KBM-7 (cell line): ENCODE measurements at places on chromosomes 12 and 14.

GRCh38 chr12:1080520-1081223 lies 89.6 kb downstream of the ERC1 start:
- DNase-seq: no peak

DNA sequence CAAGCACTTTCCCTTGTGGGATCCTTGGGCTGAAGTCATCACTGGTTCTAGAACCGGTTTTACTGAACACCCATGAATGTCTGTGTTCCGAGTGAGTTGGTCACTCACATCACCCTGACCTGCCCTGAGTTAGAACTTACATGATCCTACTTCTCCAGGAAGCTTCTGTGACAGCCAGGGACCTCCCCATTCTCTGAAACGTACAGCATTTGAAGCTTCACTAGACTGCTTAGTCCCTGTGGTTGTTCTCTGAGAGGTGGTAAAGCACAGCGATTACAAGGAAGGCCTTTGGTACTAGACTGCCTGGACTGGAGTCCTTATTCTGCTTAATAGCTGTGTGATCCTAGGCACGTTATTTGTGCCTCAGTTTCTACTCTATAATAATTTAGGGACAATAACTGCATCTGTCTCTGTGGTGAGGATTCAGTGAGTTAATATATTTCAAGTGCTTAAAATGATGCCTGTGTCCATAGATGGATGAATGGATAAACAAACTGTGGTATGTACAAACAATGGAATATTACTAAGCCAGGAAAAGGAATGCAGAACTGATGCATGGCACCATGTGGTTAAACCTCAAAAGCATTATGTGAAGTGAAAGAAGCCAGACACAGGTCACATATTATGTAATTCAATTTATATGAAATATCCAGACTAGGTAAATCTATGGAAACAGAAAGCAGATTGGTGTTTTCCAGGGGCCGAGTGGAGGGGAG lies 54.7 kb upstream of the DDX11 start:
- no peak for DNase-seq

- DNase-seq: no peak
Observed at GRCh38 chr12:114123108-114123507, 157.0 kb upstream of the RBM19 start.

DNA sequence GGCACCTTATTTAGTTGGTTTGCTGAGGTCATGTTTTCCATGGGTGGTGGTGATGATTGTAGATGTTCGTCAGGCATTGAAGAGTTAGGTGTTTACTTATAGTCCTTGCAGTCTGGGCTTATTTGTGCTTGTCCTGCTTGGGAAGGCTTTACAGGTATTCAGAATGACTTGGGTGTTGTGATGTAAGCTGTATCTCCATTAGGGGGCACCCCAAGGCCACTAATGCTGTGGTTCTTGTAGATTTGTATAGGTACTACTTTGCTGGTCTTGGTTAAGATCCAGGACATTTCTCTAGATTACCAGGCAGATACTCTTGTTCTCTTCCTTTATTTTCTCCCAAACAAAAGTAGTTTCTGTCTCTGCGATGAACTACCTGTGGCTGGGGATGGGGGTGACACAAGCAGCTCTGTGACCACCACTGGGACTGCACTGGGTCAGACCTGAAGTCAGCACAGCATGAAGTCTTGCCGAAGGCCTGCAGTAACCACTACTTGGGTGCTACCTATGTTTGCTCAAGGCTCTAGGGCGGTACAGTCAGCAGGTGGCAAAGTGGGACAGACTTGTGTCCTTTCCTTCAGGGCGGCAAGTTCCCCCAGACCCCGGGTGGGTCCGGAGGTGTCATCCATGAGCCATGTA lies 35.8 kb upstream of the FBXO33 start:
- peak; percentile 52 for DNase-seq

- DNase-seq: no peak
Observed at GRCh38 chr14:81390696-81391095, 9.4 kb downstream of the STON2 start.

DNA sequence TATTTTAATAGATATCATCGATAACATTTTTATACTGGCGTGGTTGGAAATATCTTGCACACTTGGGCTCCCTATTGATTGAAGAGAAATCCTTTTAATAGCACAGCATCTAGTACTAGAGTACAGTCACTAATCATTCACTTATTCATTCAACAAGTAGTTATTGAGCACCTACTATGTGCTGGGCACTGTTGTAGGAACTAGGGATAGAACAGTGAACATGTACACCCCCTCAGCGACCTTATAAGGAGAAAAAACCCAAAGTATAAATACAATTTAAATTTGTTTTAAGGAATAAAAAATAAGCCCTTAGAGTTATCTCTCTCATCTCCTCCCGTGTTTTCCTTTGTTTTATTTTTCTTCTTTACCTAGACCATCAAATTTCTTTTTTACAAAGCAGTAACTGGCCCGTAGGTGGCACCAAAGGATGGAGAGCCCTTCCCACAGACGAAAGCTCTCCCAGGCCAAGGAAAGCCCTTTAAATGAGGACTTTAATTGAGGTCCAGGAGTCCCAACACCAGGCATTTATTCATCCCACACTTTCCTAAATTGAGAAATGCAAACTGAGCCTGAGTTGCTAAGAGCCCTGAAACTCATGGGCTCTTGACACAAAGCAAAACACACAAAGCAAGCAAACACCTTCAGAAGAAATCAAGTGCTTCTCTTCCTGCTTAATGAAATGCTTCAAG lies 29.0 kb downstream of the PEBP1 start:
- DNase-seq: peak; percentile 45

- no peak for DNase-seq
Observed at GRCh38 chr14:36996133-36996856, 176.1 kb downstream of the SLC25A21 start.

DNA sequence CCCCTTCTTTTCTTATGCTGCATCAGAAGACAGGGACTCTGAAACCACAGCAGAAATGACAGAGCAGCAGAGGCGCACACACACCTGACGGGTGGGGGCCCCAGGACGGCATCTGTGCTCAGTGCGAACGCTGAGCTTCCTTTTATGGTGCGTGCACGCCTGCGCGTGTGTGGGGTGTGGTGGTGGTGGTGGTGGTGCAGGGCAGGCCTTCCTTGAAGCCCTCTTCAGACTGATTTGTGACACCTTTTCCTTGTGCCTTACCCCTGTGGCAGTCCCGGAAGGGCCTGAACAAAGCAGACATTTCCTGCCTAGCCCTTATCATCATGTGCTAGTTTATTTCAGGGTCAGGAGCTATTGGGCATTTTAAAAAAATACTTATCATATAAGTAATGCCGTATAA lies 75.7 kb downstream of the TSPAN9 start:
- DNase-seq: no peak

GRCh38 chr14:21822109-21822508 lies 148.5 kb upstream of the OR4E1 start:
- DNase-seq: no peak
